ENCODE measurements at places on chromosomes 13 and 19.

DNA sequence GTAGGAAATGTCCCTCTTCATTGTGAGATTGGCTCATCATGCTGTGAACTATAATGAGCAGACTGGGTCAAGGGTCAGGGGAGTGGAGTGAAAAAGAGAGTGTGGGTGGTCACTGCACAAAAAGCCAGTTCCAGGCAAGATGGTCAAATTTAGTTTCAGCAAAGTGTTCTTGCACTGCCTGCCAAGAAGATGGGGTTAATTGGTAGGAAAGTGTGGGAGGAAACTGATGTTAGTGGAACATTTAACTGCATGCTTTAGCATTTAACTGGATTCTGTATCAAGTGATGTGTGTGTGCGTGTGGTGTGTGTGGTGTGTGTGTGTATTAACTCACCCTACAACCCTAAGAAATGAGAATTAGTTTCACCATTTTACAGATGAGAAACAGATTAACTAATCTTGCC is 131.6 kb downstream of the COG6 start:
- no peak overlapping the region for H3K4me3 ChIP-seq
- no peaks in the 10 kb centered on the region for H3K4me1 ChIP-seq
- DNase-seq, result no peak
- no peak overlapping the region for H3K27ac ChIP-seq

DNA sequence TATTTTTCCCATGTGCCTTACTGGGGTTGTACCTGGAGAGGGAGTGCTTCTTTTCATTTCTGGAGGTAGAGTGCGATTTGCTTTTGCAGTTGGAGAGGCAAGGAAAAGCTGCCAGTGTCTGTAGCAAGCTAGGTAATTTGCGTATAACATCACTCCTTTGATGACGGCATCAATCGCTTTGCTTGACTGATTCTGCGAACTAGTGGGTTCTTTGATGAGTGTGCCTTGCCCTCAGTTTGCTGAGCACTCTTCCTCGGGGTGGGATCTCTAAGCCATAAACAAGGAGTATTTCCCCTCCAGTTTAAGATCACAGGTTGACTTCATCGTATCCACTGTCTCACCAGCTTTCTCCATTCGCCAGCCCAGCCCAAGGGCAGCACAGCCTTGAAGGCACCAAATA is 344.5 kb downstream of the KCNRG start:
- no peaks in the 10 kb centered on the region for H3K36me3 ChIP-seq
- no peaks in the 10 kb centered on the region for H3K27me3 ChIP-seq
- DNase-seq, result no peak

DNA sequence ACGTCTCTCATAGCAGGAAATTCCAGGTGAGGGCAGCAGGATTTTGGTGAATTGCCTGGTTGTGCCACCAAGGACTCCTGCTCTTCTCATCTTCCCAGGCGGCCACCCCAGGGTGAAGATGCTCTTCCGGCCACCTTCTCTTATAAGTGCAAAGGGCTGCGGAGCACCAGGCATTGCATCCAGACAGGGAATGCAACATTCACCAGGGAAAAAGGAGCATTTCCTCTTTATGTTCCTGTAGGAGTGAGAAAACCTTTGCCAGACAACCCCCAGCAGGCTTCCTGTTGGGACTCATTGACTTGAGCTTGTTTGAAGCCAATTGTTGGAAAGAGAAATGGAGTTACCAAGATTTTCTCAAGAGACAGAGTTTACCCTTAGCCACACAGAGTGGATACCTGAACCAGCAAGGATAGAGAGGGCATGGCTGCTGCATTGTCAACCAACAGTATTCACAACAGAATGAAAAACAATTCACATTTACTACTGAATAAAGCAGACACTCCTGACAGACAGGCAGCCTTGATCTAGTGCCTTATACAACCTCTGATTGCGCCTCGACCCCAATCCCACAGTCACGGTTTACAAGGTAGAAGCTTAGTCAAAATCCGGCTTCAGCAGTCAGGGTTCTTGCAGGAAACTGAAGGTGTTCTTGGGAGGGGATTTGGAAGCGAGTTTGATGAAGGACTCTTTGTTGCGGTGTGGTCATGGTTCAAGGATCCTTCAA is 1.8 kb upstream of the ATP11A start:
- H3K36me3 ChIP-seq, result no peaks in the 10 kb centered on the region
- no peak for DNase-seq
- H3K27me3 ChIP-seq, result no peaks in the 10 kb centered on the region
- peak overlapping the region; percentile 89 for H3K27ac ChIP-seq
- H3K4me3 ChIP-seq, result no peak overlapping the region

DNA sequence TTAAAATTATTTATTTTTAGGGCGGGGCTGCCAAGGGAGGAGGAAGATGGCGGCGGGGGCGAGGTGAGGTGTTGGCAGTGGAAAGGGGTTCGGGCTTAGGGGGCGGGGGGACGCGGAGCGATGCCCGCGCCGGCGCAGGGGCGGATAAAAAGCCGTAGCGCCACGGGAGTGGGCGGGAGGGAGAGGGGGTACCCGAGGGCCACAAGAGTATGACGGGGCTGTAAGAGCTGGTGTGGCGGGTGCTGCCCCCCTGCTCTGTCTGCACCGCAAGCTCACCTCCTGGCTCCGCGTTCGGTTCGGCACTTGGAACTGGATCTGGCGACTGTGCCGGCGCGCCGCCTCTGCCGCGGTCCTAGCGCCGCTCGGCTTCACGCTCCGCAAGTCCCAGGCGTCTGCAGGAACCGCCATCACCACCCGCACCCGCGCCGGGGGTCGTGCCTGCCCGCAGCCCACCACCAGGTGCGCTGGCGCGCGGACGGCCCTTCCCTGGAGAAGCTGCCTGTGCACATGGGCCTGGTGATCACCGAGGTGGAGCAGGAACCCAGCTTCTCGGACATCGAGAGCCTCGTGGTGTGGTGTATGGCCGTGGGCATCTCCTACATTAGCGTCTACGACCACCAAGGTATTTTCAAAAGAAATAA is 265.2 kb upstream of the SGCG start:
- no peak for DNase-seq
- peaks cover 2% of the 10 kb centered on the region for H3K27me3 ChIP-seq
- H3K4me1 ChIP-seq, result no peaks in the 10 kb centered on the region

DNA sequence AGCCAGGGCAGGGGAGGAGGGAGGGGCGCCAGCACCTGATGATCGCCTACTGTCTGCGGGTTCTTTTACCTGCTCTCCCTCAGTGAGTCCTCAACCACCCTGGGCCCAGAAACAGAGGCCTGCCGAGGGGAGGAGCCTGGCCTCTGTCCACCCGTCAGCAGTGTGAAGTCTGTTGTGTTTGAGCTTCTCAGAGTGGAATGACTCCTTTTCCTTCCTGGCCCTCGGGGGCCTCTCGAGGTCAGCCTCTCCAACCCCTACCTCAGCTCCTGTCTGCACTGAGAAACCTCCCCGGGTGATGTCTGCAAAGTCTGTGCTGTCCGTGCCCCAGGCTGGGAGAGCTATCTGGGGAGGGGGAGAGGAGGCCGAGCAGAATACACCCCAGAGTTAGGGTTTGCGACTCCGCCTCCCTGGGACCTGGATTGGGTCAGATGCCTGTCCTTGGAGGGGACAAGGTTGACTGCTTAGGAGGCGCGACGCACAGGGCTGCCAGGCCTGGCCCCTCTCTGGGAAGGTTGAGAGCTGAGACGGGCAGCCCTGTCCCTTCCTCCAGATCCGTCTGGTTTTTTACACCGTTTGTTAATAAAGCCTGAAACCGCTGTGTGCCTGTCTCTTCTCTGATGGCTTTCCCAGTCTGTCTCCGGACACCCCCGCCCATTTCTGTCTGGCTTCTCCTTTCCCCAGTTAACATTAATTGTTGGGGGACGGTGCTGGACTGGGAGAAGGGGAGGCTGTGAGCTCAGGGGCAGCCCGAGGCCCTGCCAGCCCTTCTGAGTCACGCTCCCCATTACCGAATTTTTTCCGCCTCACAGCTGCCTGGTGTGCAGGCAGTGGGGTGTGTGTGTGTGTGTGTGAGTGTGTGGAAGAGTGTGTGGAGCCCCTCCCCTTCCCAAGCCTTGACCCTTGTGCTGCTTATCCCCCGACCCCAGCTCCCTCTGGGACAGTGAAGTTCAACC is 989 bp upstream of the SSC5D start:
- peaks cover 23% of the 10 kb centered on the region for H3K4me1 ChIP-seq
- H3K27me3 ChIP-seq, result no peaks in the 10 kb centered on the region
- peaks cover 5% of the 10 kb centered on the region for H3K36me3 ChIP-seq

- peak within 1 kb of the TSS; percentile 87 for H3K27ac ChIP-seq
- H3K36me3 ChIP-seq, result no peaks in the 10 kb centered on the region
- H3K27me3 ChIP-seq, result no peaks in the 10 kb centered on the region
- peak within 1 kb of the TSS; percentile 58 for H3K4me3 ChIP-seq
- peak; percentile 72 for DNase-seq
Measured at GRCh38 chr13:48412881-48413351, at the start of gene LPAR6. Gene LPAR6, minus strand, starts transcription at chr13:48413113. Its CDS starts 690 bp downstream, at chr13:48412423.

DNA sequence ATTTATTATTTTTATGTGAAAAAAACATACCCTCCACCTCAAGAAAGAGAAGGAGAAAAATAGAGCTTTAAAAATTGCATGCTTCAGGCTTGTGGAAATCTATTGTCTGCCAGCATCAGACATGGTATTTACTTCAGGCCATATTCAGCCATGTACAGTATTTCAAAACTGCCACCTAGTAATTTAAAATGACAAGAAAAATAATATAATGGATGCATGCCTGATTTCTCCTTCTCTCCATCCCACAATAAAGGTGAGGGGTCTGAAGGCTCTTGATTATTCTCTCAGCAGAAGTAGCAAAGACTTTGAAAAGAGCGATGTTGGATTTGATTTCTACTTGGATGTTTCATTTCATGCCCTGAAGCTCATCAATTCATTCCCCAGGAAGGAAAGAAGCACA is 250.7 kb downstream of the TBC1D4 start:
- H3K4me3 ChIP-seq, result no peak overlapping the region
- no peaks in the 10 kb centered on the region for H3K36me3 ChIP-seq
- DNase-seq, result no peak
- no peak overlapping the region for H3K27ac ChIP-seq

GRCh38 chr13:110808138-110808537 is 94.6 kb downstream of the ING1 start:
- no peak overlapping the region for H3K27ac ChIP-seq
- no peak for DNase-seq
- peaks cover 9% of the 10 kb centered on the region for H3K4me1 ChIP-seq

DNA sequence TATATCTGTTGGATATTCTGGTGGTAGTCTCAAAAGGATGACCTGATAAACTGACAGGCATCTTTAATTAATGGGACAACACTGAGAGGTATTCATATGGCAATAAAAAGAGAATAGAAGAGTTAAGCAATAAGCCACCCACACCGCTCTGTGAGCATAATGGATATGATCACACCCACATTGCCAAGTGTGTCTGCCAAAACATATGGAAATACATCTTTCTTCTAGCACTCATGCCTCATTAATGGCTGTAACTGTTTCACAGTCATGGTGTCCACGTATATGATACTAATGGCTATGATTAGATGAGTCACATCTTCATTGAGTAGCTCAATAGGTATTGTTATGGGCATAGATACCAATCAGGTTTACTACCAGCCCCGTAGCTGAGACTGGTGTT is 13.1 kb downstream of the IGFL3 start:
- H3K27ac ChIP-seq, result no peak overlapping the region
- H3K27me3 ChIP-seq, result peaks cover 10% of the 10 kb centered on the region
- H3K36me3 ChIP-seq, result no peaks in the 10 kb centered on the region
- no peaks in the 10 kb centered on the region for H3K4me1 ChIP-seq
- H3K4me3 ChIP-seq, result no peak overlapping the region

DNA sequence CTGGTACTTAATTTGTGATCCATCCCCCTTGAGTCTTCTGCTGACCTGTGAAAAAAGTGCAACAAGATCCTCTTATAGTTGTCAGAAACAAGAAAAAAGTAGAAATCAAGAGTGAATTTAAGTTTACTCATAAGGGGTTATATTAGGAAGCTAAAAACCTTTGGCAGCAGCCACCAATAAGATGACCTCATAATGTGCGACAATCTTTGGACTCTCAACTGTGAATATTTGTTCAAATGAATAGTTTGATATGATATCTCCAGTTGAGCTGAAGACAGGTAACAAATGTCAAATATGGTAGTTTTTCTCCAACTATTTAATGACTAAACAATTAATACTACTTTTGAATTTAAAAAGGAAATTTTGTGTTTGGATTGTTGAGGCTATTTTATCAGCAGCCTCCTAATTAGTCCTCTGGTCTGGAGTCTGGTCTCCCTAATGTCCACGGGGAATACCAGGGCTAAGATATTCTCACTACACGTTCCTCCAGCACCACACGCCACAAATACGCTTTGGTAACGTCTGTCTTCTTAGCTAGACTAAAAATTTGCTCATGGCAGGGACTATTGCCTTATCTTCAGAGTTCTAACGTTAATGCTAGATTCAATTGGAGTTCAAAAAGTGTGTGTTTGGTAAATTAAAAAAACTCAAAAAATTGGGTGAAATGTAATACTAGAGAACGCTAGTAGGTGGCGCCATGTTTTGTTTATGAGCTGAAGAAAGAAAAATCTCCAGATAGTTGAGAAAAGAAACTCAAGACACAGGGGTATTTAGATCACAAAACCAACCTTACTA is 51.0 kb upstream of the PDX1 start:
- no peaks in the 10 kb centered on the region for H3K4me1 ChIP-seq
- H3K4me3 ChIP-seq, result no peak overlapping the region
- DNase-seq, result peak; percentile 4

DNA sequence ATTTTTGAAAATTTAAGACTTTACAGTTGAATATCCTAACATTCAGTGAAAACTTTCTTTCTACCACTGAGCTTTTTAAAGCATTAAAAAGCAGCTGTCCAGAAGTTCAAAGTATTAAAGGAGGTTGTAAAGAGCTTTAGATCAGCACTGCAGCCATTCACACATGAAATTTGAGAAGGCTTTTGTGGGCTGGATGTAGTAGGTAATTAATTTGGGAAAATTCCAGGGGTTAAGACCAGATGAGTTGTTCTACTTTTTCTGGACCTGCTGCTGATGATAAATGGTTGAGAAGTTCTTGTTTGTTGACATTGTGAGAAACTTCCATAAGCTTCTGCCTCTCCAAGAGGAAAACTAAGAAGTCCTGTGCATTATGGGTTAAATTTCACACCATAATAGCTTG is 1779.6 kb upstream of the PRR20A start:
- H3K36me3 ChIP-seq, result no peaks in the 10 kb centered on the region
- H3K4me3 ChIP-seq, result no peak overlapping the region
- DNase-seq, result no peak

DNA sequence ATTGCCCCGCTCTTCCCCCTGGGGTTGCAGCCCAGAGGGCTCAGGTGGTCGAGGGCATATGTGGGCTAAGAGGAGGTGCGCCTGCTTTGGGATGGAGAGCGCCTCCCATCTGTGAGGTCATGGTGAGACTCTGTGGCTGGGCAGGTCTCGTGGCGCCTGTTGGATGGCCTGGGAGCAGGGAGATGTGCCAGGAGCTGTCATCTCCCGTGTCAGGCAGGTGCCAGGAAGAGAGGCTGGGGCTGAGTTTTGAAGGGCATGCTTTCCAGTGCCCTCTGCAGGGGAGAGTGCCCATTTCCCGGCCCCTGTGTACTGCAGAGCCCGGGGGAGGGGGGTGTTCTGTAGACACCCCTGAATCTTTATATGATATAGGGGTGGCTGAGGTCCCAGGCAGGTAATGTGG is 2.8 kb downstream of the WTIP start:
- peaks cover 16% of the 10 kb centered on the region for H3K27me3 ChIP-seq
- no peak for DNase-seq
- H3K4me1 ChIP-seq, result no peaks in the 10 kb centered on the region
